ENCODE measurements at places on chromosomes 6 and 20.

DNA sequence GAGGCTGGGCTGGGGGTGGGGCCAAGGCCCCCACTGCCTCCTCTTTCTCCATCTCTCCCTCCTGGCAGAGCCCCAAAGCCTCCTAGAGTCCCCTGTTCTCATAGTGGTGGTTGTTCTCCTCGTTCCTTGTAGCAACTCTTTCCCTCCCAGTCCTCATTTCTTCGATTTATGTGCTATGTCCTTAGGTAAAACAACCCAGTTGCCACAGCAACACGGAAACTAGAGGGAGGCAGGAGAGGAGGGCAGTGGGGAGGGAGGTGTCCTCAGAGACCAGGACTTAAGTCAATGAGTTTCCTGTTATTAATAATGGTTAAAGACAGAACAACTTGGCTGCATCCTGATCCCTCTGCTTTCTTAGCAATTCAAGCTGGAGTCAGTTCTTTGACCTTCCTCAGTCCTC lies 161.0 kb downstream of the INSM1 start:
- no peak overlapping the region for H3K4me3 ChIP-seq
- H3K4me1 ChIP-seq, result peaks cover 5% of the 10 kb centered on the region
- H3K36me3 ChIP-seq, result peaks cover 6% of the 10 kb centered on the region
- H3K27me3 ChIP-seq, result no peaks in the 10 kb centered on the region
- no peak overlapping the region for H3K27ac ChIP-seq

- no peaks in the 10 kb centered on the region for H3K36me3 ChIP-seq
- no peaks in the 10 kb centered on the region for H3K27me3 ChIP-seq
- no peak overlapping the region for H3K27ac ChIP-seq
- no peaks in the 10 kb centered on the region for H3K4me1 ChIP-seq
- no peak overlapping the region for H3K4me3 ChIP-seq
Observed at GRCh38 chr20:53445321-53445731, 148.3 kb downstream of the ZNF217 start.

GRCh38 chr6:33868141-33868540 lies 64.3 kb upstream of the MLN start:
- H3K27ac ChIP-seq, result no peak overlapping the region
- no peak overlapping the region for H3K4me3 ChIP-seq
- H3K36me3 ChIP-seq, result no peaks in the 10 kb centered on the region
- no peaks in the 10 kb centered on the region for H3K4me1 ChIP-seq
- no peaks in the 10 kb centered on the region for H3K27me3 ChIP-seq

- no peaks in the 10 kb centered on the region for H3K36me3 ChIP-seq
- no peaks in the 10 kb centered on the region for H3K27me3 ChIP-seq
- H3K4me1 ChIP-seq, result no peaks in the 10 kb centered on the region
- no peak overlapping the region for H3K27ac ChIP-seq
- no peak overlapping the region for H3K4me3 ChIP-seq
Observed at GRCh38 chr6:150273457-150274309, 95.1 kb upstream of the IYD start.

GRCh38 chr6:68958327-68958726 lies 323.2 kb downstream of the ADGRB3 start:
- no peak overlapping the region for H3K27ac ChIP-seq
- H3K4me1 ChIP-seq, result no peaks in the 10 kb centered on the region
- H3K27me3 ChIP-seq, result no peaks in the 10 kb centered on the region
- H3K36me3 ChIP-seq, result no peaks in the 10 kb centered on the region
- no peak for DNase-seq

GRCh38 chr20:33532753-33533459 lies 43.0 kb downstream of the CBFA2T2 start:
- H3K27me3 ChIP-seq, result no peaks in the 10 kb centered on the region
- no peak overlapping the region for H3K4me3 ChIP-seq
- no peaks in the 10 kb centered on the region for H3K36me3 ChIP-seq
- H3K4me1 ChIP-seq, result no peaks in the 10 kb centered on the region

- H3K36me3 ChIP-seq, result no peaks in the 10 kb centered on the region
- no peak for DNase-seq
- H3K27me3 ChIP-seq, result no peaks in the 10 kb centered on the region
- H3K27ac ChIP-seq, result no peak overlapping the region
- H3K4me3 ChIP-seq, result no peak overlapping the region
- H3K4me1 ChIP-seq, result peaks cover 7% of the 10 kb centered on the region
Observed at GRCh38 chr6:16136091-16136490, 7.2 kb downstream of the MYLIP start.

GRCh38 chr20:54043076-54043967 lies 27.1 kb downstream of the BCAS1 start:
- DNase-seq, result no peak
- no peaks in the 10 kb centered on the region for H3K4me1 ChIP-seq
- no peak overlapping the region for H3K27ac ChIP-seq

GRCh38 chr6:156191895-156192294 lies 585.3 kb upstream of the ARID1B start:
- H3K4me1 ChIP-seq, result no peaks in the 10 kb centered on the region
- H3K27ac ChIP-seq, result no peak overlapping the region
- DNase-seq, result no peak
- no peaks in the 10 kb centered on the region for H3K27me3 ChIP-seq
- no peaks in the 10 kb centered on the region for H3K36me3 ChIP-seq

GRCh38 chr6:163706500-163707087 lies 292.1 kb downstream of the QKI start:
- no peak overlapping the region for H3K27ac ChIP-seq
- H3K4me3 ChIP-seq, result no peak overlapping the region
- no peaks in the 10 kb centered on the region for H3K27me3 ChIP-seq
- H3K4me1 ChIP-seq, result no peaks in the 10 kb centered on the region
- no peaks in the 10 kb centered on the region for H3K36me3 ChIP-seq
- DNase-seq, result no peak

DNA sequence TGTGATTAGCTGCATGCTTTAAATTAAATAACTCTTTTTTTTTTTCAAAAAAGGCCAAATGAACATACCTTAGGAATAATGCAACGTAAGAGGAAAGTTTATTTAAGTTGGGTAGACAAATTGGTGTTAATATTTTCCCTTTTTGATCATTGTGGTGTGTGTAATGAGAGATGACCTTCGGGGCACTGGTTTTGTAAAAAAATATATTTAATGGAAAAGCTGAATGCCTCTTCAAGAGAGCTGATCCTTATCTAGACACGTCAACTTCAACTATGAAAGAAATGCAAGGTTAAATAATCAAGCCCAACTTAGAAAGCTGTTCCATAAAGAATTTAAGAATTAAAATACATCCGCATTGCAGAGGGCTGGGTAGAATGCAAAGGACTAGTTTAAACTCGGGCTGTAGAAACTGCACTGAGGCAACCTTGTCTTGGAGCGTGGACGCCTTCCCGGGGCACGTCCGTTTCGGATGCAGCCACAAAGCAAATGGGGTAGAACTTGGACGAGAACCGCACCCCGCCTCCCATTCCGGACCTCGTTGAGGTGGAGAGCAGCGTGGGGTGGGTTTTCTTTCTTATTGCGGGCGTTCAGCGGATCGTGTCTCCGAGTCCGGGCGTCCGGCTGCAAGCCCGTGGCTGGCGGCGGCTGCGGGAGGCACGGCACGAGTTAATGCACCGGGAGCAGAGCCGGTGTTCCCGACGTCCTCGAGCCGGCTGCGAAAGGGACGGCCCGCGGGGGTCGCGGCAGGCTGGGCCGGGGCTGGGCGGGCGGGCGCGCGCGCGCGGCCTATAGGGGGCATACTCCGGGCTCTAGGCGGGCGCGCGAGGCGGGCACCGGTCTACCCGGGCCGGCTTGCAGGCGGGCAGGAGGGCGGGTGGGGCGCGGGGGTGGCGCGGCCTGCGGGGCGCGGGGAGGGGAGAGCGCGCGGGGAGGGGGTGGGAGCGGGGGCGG lies 1.9 kb downstream of the JARID2 start:
- H3K36me3 ChIP-seq, result no peaks in the 10 kb centered on the region
- H3K27ac ChIP-seq, result peak overlapping the region; percentile 64
- no peaks in the 10 kb centered on the region for H3K27me3 ChIP-seq
- H3K4me3 ChIP-seq, result peak overlapping the region; percentile 97
- peak; percentile 65 for DNase-seq
- H3K4me1 ChIP-seq, result peaks cover 17% of the 10 kb centered on the region

DNA sequence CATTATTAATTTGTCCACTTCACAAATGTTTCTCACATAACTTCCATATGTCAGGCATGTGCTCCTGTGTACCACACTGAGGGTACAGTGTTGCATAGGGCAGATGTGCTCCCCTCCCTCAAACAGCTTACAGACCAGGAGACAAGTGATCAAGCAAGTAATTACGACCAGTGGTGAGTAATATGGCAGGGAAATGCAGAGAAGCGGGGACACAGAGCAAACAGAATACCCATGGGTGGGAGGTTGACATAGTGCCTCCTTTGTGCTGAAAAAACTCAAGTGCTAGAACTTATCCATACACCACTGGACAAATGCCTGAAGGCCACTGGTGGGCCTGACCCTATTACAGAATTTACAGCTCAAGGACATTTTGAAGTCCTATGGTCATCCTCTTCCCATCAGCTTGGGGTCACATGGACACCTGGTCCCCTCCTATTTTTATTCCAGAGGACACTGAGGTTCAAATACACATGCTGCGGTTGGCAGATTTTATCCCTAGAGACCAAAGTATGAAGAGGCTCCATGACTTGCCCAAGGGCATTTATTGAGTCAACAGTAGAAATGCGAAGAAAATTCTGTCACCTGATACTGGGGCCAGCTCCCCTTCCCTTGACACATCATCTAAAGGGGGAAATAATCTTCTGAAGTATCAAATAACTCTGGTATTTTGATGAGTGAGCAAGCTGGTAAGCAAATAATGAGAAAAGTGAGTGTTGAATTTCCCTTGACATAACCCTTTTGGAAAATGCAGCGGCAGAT lies 116.6 kb downstream of the QRSL1 start:
- no peaks in the 10 kb centered on the region for H3K36me3 ChIP-seq
- H3K27ac ChIP-seq, result no peak overlapping the region
- no peak for DNase-seq
- H3K27me3 ChIP-seq, result no peaks in the 10 kb centered on the region

DNA sequence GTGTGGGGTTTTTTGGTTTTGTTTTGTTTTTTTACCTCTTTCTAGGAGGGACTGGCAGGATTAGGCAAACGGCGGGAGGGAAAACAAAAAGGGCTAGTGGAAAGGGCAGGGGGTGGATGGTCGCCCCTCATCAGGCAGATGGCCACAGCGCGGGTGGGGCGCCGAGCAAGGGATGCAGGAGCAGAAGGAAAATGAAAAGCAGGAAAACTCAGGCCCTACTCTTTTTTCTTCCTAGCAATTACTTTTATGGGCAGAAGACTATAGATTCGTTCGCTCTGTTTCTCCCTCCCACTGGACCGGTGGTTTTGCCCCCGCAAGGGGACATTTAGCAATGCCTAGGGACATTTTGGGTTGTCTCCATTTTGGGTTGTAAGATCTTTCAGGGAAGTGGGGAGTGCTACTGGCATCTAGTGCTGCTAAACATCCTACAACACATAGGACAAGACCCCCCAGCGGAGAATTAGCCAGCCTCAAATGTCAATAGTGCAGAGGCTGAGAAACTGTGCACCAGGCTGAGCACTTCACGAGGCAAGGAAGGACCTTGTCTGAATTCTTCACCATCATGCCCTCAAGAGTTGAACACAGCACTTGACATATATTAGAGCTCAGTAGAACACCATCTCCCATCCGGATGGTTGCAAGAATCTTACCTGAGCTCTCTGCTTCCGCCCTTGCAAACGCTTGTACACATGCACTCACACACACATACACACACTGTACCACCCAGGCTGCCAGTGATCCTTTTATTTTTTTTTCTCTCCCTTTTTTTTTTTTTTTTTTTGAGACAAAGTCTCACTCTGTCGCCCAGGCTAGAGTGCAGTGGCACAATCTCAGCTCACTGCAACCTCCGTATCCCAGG lies 4.8 kb upstream of the ZMYND8 start:
- no peaks in the 10 kb centered on the region for H3K27me3 ChIP-seq
- no peaks in the 10 kb centered on the region for H3K36me3 ChIP-seq
- DNase-seq, result peak; percentile 66
- no peak overlapping the region for H3K4me3 ChIP-seq
- H3K4me1 ChIP-seq, result peaks cover 39% of the 10 kb centered on the region

- H3K27ac ChIP-seq, result no peak overlapping the region
- H3K4me1 ChIP-seq, result peaks cover 9% of the 10 kb centered on the region
- peak; percentile 50 for DNase-seq
Observed at GRCh38 chr6:139627091-139627490, 252.6 kb upstream of the CITED2 start.

DNA sequence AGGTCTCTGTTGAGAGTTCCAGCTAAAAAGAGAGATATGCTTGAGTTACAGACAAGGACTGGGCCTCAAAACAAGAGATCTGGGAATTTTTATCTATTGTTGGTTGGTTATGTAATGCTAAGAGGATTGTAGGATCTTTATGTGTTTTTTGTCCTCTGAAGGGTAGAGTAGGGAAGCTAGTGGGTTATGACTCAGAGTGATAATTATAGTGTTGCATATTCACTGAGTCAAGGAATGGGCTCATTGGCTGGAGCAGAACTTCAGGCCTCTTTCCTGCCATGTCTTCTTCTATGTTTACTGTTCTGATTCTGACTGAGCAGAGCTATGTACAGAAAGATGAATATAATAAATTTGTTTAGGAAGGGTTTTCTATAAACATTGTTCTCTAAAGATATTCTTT lies 66.1 kb upstream of the NOX3 start:
- no peaks in the 10 kb centered on the region for H3K27me3 ChIP-seq
- no peak for DNase-seq
- no peak overlapping the region for H3K27ac ChIP-seq
- no peak overlapping the region for H3K4me3 ChIP-seq
- no peaks in the 10 kb centered on the region for H3K4me1 ChIP-seq
- no peaks in the 10 kb centered on the region for H3K36me3 ChIP-seq
